IPS DF 19.7 (cell line): ENCODE measurements at places on chromosomes 2 and 18.

DNA sequence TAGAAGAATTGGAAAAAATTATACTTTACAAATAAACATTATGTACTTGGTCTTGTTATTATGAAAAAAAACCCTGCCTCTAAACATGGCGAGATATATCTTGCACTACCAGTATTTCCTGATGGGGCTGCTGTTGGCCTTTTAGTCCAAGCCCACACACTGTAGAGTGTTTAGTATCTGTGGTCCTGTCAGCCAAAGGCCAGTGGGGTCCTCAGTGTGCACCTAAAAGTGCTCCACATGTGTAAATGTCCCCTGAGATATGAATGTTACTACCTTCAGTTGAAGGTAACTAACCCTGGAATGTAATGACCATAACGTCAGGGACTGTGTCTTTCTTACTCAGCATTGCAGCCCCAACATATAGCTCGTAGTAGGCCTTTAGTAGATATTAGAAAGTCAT is 71.1 kb upstream of the HK2 start:
- no peak for DNase-seq

- no peak for DNase-seq
Measured at GRCh38 chr18:49814147-49814499, 790 bp upstream of the ACAA2 start.

DNA sequence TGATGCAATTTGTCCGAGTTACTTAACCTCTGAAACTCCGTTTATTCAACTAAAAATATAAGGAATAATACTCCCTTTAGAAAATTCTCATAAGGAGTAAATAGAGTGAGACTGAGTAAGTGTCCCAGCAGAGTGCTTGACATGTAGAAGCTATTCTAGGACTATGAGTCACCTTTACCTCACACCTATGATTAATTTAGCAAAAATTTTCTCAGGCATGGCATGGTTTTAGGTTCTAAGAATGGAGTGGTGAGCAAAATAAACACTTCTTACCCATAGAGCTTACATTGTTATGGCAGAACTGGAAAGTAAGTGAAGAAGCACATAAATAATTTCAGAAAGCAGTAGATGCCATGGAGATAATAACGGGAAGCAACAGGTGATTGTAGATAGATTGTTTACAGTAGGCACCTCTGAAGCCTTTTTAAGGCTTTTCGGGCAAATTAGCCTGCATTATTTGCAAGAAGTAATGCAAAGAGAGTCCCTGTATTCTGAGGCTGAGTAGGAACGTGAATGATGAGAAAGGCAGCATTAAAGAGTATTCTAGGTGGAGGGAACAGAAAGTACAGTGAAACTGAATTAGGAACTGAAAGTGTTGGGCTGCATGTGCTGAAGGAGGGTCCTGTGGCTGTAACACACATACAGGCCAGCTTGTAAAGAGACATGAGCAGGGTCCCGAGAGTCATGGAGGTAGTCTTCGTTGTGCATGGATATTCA is 209.2 kb downstream of the ZNF407 start:
- DNase-seq = no peak

DNA sequence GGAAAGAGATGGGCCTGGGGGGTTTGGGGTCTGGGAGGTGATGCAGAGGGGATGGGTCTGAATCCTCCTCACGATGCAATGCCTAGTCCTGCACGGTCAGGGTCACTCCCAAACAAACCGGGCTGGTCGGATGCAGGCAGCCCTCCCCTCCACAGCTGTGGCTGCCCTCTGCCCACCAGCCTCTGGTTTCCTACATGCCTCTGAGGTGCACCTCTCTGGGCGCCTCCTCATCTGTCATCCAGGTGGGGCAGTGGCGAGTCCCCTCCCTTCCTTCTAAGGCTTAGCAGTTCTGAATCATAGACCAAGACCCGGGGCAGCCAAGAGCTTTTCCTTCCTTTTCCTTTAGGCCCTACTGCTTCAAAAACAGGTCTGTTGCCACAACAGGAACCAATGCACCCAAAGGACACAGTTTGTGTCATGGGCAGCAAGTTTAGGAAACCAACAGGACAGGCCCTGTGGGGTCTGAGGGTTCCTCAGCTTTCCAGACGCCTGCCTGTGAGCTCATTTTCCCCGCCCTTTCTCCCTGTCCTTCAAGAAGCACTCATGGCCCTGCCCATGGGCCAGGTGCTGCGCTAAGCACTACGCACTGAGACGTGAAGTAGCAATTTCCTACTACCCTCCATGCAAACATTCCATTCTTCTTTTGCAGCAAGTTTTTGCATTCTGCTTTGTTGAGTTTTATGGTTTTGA is 6.5 kb upstream of the MAL start:
- DNase-seq = no peak

- DNase-seq = no peak
Measured at GRCh38 chr2:9337901-9338300, 85.4 kb downstream of the ITGB1BP1 start.

DNA sequence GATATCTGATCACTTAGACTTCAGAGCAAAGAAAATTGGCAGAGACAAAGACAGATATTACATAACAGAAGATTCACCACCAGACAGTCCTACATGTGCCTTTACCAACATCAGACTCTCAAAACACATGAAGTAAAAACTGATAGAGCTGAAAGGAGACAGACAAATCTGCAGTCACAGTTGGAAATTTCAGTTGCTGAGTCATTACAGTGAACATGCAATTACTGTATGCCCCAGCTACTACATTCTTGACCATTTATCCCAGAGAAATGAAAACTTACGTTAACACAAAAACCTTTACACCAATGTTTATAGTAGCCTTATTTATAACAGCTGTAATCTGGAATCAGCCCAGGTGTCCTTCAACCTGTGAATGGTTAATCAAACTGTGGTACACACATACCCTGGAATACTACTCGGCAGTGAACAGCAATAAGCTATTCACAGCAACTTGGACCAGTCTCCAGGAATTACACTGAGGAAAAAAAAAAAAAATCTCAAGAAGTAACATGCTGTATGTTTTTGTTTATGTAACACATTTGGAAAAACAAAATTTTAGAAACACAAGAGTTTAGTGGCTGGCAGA is 7.5 kb upstream of the SCLY start:
- no peak for DNase-seq

GRCh38 chr2:157803952-157804351 is 72.2 kb downstream of the ACVR1 start:
- DNase-seq = no peak

- DNase-seq = no peak
Measured at GRCh38 chr18:69889009-69889408, 58.7 kb downstream of the CD226 start.

DNA sequence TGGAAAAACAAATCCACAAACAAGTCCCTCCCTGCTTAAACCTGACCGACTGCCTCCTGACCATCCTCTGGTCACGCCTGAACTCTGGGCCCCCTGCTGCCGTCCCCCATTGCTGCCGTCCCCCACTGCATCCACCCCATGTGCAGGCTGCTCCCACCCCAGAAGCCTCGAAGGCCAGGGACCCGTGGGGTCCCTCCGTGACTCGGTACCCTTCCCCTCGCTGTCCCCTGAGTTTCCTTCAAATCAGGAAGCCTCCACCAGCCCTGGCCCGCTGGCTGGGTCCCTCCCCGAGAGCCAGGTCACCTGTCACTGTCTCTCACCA is 17.9 kb upstream of the AGXT start:
- no peak for DNase-seq

DNA sequence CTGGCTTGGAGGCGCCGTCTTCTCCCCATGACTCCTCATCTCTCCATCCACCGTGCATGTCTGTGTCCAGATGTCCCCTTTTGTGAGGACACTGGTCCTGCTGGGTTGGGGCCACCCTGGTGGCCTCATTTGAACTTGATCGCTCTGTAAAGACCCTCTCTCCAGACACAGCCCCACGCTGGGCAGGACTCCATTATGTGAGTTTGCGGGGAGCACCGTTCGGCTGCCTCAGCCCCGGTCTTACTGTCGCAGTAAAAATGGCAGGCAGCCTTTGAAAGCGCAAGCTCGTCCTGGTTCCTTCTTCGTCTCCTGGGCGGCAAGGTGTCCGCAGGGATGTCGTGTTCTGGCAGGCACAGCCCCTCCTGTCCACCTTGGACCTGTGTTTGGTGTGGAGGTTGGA is 17.7 kb downstream of the NFATC1 start:
- no peak for DNase-seq

DNA sequence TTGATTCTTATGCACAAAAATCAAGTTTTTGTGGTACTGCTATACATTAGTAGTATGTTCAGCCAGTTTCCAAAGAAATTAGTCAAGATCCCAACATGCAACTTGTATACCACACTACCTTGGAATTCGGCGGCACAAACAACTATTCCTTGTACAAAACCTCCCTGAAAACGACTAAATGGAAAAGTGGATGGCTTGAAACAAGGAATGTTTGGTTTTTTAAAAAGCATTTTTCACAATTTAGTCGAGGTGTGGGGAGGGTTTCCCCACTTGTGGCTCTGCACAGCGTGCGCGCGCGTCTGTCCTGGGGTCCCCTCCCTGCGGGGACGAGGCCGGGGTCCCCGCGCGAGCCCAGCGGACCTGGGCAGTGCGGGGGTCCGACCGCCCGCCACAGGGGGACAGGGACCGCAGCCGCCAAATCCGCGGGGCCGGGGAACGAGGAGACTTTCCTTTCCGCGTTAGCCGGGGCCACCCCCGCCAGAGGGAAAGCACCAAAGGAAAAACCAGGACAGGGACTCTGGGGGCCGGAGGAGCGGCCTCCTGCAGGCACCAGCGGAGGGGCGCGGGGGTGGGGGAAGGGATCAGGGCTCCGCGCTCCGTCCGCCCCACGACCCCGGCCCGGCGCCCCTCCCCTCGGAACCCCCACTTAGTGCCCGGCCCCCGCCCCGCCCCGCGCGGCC is 534 bp upstream of the SOCS6 start:
- DNase-seq = no peak

GRCh38 chr18:62264984-62265383 is 60.1 kb upstream of the TNFRSF11A start:
- DNase-seq = no peak

GRCh38 chr2:231290321-231291015 is 92.0 kb downstream of the ARMC9 start:
- no peak for DNase-seq

- no peak for DNase-seq
Measured at GRCh38 chr18:57175532-57175931, 28.6 kb downstream of the BOD1L2 start.

DNA sequence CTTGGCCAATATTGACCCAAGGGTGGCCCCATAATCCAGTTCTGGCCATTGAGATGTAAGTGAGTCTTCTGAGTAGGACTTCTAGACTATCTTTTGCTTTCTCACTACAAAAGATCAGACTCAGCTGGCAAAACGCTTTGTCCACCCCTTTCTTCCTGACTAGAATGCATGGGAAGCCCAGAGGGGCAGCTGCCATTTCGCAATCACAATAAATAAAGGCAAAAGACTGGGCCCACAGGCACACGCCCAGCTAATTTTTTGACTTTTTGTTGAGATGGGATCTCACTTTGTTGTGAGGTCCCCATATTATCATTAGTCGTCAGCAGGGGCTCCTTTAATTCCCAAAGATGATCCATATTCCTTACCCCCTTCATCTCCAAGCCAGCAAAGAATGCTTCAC is 41.1 kb upstream of the SGPP2 start:
- DNase-seq = no peak

DNA sequence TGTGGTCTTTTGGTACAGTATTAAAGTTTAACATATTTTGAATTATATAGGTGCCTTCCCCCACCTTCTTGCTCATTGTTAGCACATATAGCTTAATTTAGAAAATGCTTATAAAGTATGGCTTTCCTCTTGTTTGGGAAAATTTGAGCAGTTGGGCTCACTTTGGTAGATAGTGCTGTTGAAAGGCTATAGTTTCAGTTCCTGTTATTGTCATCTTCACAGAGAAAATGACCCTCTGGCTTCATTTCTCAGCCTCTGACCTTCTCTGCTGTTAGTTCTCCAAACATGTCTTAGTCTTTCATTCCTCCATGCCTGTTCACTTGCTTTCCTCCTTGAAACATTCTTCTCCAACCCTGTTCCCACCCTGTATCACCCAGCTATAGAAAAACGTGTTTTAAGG is 200.6 kb downstream of the WDR7 start:
- DNase-seq = no peak

GRCh38 chr2:239723486-239724193 is 301.5 kb downstream of the NDUFA10 start:
- DNase-seq = no peak

GRCh38 chr18:25832001-25832604 is 258.3 kb downstream of the SS18 start:
- DNase-seq = peak; percentile 33

DNA sequence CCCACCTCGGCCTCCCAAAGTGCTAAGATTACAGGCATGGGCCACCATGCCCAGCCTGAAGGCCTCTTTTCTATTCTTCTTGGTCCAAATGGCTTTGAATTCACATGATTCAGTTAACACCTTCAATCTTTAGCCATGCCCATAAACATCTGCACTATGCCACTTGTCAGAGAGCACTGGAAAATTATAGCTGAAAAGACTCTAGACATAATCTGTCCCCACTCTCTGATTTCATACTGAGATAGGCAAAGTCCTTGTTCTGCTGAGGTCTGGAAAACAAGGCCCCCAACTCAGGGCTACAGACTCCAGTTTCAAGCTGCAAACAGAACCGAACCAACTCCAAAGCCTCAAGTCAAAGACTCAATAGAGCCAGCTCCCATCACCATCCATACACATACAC is 170.7 kb downstream of the ANTXR1 start:
- no peak for DNase-seq

DNA sequence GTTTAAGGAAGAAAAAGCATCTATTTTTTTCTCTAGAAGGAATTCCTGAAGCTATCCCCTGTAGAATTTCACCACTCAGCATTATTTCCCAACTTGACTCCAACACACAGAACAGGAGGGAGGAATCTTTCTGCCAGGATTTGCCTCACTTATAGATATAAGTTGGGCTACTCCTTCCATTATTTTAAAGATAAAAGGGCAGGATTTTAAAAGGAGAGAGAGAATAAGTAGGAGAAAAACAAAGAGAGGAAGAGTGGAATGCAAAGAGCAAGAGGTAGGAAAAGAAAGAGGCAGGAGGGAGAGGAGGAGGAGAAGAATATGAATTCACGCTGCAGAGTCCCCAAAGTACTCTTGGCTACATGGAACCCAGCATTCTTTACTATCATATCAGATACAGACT is 182.5 kb downstream of the TCF4 start:
- DNase-seq = no peak

- DNase-seq = no peak
Measured at GRCh38 chr2:114616-115015, 68.3 kb upstream of the FAM110C start.

DNA sequence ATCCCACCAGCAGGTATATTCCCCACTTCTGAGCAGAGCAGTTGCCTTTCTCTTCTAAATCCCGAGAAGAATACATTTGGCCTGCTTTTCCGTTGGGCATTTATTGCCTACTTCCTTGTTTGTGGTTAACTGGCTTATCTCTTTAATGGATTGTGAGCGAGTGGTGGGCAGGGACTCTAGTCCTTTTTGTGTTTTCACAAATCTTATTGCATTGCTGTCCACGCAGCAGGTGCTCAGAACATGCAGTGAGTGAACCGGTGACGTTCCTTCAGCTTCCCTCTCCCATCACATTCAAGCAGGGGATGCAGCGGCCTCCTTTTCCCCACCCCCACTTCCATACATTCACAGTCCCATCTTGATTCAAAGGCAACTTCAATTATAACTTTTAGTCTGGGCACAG is 28.9 kb upstream of the GAREM2 start:
- no peak for DNase-seq
